Testis (tissue), 5 donors: ENCODE measurements at places on chromosomes 5 and 9. TPM values are rescaled to one million over a fixed set of nuclear protein-coding genes. Genes with fewer than 3 reads are reported as not detected.
A peak's percentile ranks its signal among the peaks of the same experiment; 100 is the strongest.

MRPL22 gene
- total RNA-seq = 28.1 TPM

GNAQ gene
- total RNA-seq = 39.4 TPM

CCNO gene
- total RNA-seq = 14.4 TPM

PCDHA9 gene
- total RNA-seq = 2.3 TPM

SLC27A6 gene
- total RNA-seq = 6.1 TPM

PCDHGA1 gene
- 8.7 TPM for total RNA-seq

CAVIN4 gene
- total RNA-seq = 3.5 TPM

SUB1 gene
- 210 TPM for total RNA-seq

TLE1 gene
- 81.0 TPM for total RNA-seq

CD74 gene
- 137 TPM for total RNA-seq

ORM1 gene
- not detected for total RNA-seq

SIT1 gene
- not detected for total RNA-seq

- no peak for DNase-seq
Observed at GRCh38 chr5:56676091-56676768, 139.1 kb upstream of the MAP3K1 start.

- no peak for DNase-seq
Observed at GRCh38 chr9:89473762-89474469, 24.0 kb downstream of the SEMA4D start.

- no peak for DNase-seq
Observed at GRCh38 chr9:91572811-91573210, 149.2 kb upstream of the NFIL3 start.

DNA sequence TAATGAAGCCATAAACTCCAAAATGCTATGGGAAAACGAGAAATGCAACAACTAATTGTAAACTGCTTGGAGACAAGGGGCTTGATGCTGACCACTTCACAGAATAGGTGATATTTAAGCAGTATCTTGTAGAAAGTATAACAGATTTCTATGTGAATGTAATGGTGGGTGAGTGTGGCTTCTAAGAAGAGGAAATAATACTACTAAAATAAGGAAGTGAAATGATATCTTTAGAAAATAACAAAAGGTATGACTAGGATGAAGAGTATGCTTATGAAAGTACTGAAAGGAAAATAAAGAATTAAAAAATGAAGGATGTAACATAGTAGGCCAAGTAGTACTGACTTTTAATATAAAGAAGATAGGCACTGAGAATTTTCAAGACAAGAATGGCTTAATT lies 94.2 kb downstream of the AGTPBP1 start:
- no peak for DNase-seq

GRCh38 chr9:77864211-77864889 lies 167.3 kb downstream of the GNAQ start:
- DNase-seq = no peak

GRCh38 chr5:156934450-156935211 lies 28.4 kb downstream of the TIMD4 start:
- DNase-seq = peak; percentile 45

DNA sequence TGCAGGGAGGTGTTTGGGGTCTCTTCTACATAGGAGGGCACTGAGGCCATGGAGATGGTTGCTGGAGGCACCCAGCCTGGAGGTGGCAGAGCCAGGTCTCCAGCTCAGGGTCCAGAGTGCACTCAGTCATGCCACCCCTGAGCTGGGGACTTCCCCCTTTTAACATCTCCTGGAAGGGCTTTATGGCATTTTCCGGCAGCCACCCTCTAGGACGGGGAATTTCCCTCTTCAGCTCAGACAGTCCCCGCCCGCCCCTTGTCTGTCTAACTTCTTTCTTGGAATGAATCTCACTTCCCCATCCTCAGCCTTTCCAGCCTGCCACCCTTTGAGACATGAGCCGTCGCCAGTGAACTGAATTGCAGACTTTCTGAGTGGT lies 49.9 kb downstream of the COL15A1 start:
- peak; percentile 33 for DNase-seq

- no peak for DNase-seq
Observed at GRCh38 chr9:98958271-98958984, 14.7 kb downstream of the COL15A1 start.

GRCh38 chr5:98604721-98605425 lies 168.6 kb upstream of the RGMB start:
- DNase-seq = no peak

- DNase-seq = no peak
Observed at GRCh38 chr5:56369361-56369811, 136.3 kb upstream of the ANKRD55 start.

GRCh38 chr5:164256954-164257353 lies 751.5 kb downstream of the MAT2B start:
- no peak for DNase-seq

DNA sequence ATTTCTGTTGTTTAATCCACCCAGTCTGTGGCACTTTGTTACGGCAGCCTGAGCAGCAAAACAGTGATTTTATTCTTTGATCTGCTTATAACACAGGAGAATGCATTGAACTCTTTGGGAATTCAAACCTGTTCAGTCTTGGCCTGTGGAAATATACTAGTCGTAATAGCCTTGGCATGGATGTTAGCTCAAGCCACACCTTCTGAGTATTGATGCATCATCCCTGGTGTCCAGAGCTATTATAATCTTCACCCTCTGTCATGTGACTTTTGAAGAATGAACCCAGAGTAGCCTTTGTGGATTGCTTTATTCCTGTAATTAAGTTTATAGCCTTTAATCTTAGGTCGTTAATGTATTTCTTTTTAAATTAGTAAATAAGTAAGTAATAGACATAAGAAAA lies 50.8 kb upstream of the TEX48 start:
- no peak for DNase-seq

DNA sequence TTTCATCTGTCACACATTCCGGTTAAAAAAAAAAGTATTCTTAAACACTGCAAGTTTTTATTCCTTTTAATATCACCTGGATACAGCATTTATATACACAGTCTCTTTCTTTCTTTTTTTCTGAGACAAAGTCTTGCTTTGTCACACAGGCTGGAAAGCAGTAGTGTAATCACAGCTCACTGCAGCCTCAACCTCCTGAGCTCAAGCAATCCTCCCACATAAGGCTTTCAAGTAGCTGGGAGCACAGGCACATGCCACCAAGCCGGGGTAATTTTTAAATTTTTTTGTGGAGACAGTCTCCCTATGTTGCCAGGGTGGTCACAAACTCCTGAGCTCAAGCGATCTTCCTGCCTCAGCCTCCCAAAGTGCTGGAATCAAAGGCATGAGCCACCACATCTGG lies 13.9 kb downstream of the KIF20A start:
- DNase-seq = no peak
